NCI-H2081 (cell line): ENCODE measurements at places on chromosomes 4 and X.

- DNase-seq = no peak
Observed at GRCh38 chr4:151951671-151952050, 190.9 kb upstream of the GATB start.

DNA sequence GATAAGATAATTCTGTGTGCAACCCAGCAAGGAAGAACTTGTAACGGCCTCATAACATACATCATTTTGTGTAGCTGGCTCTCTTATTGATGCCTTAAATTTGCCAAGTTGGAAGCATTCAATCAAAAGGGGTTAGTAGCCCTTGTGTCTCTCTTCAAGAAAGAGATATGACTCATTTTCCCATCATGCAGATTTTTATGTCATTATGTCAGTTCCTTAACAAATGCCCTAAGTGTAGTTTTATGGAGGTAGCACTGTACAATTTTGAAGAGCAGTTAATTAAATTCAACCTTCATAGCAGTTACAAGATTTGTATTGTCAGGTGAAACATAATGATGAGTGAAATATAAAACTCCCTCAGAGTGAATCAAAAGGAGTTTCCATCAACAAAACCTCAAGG is 215.6 kb downstream of the GRIA3 start:
- no peak for DNase-seq

GRCh38 chr4:87913896-87914295 is 61.6 kb upstream of the SPP1 start:
- DNase-seq = no peak

GRCh38 chrX:65707151-65707550 is 39.7 kb downstream of the MSN start:
- DNase-seq = no peak

DNA sequence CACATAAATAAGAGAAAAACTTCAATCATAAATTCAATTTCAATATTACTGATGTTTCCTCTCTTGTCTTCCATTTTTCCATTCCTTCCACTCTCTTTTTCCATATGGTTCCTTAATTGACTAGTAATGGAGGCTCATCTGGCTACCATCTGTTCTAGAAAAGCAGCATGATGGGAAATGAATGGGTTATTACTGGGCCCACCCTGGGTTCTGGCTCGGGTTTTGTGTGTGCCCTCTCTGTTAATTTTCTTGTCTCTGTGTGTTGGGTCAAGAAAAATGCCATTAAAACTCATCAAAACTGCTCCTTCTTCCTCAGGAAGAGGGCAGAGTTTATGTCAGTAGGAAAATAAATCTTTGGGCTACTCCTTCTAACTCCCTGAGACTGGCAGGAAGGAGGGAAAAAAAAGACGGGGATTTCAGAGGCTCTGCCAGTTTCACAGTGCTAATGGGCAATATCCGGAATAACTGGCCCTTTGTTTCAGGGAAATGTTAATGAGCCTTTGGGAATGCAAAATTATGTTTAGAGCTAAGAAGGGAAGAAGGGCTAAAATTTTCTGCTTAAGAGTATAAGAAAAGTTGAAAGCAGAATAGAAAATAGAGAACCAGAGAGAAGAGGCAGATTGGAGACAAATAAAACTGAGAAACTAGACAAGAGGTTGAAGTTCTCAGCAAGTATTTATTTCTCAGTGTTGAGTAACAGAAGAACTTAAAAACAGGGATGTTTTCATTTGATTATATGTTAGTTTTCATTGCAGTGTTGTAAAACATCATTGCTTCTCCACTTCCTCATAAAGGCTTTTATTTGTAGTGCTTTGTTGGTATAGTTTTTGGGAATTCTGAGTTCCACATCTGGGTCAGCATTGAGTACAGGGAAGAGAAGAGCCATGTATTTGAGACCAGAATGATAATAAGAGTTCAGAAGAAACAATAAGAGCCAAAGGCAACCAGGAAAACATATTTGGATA is 19.7 kb downstream of the GABRB1 start:
- no peak for DNase-seq

DNA sequence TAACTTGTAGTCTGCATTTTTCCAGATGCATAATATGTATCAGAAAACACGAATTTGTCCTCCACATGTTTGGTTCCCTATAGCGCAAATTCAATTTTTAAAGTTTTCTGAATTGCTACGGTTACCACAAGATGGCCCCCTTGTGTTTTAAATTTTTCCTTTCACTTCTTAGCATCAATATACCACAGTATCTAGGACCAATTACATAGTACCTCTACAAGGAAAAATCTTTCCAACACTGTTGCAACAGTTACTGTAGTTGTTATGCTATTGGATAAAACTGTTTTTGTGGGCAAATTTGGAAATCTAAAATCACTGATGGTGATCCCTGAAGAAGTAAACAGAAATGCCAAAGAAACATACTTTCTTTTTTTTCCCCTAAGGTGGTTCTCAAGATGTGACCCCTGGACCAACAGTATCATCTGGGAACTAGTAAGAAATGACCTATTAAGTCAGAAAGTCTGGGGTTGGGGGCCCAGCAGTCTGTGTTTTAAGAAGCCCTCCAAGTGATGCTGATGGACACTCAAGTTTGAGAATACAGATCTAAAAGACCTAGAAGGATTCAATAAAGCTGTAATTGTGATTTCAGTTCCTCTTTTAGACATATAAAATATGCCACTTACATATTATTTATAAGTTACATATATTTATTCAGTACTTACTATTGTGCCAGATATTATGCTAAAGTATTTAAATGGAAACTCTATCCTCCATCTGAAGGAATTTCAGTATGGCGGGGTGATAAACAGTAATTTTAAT is 3.1 kb downstream of the ZGRF1 start:
- peak; percentile 35 for DNase-seq

DNA sequence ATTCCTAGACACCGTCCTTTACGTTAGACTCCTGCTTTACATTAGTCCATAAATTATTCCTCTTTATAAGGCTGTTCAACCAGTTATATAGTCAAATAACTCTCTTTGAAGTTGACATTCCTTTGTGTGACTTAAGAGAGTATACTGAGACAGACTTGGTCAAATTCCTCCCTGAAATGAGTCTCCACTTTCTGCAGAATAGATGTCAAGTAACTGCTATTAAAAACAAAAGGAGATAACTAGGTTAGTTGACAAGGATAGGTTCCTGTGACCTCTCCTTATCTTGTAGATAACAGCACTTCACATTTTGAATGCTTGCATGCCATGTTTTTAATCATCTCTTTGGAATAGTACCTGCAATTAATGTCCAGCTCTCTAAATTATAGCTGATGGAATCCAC is 5.7 kb downstream of the GUCY1A1 start:
- DNase-seq = no peak

DNA sequence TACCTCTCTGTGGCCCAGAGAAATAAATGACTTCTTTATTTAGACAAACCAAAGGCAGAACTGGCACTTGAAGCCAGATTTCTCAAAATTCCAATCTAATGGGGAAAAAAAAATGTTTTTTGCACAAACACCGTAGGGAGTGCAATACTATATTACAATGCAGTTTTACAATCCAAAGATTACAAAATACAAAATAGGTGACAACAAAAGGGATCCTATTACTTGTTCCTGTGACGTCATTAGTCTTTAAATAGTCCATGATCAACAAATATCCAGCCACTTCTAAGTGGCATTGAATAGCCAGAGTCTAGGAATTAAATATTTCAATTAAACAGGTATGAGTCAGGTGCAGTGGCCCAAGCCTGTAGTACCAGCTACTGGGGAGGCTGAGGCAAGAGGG is 3.0 kb upstream of the APBB2 start:
- no peak for DNase-seq

- DNase-seq = no peak
Observed at GRCh38 chr4:16413814-16414555, 187.7 kb upstream of the TAPT1 start.

DNA sequence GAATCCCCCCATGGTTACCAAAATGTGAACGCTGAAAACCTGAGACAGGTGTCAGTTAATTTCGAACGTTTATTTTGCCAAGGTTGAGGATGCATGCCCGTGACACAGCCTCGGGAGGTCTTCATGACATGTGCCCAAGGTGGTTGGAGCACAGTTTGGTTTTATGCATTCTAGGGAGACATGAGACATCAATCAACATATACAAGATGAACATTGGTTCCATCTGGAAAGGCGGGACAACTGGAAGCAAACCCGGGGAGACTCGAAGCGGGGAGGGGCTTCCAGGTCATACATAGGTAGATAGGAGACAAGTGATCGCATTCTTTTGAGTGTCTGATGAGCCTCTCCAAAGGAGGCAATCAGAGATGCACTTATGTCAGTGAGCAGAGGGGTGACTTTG is 11.0 kb upstream of the SH3BP2 start:
- DNase-seq = no peak

DNA sequence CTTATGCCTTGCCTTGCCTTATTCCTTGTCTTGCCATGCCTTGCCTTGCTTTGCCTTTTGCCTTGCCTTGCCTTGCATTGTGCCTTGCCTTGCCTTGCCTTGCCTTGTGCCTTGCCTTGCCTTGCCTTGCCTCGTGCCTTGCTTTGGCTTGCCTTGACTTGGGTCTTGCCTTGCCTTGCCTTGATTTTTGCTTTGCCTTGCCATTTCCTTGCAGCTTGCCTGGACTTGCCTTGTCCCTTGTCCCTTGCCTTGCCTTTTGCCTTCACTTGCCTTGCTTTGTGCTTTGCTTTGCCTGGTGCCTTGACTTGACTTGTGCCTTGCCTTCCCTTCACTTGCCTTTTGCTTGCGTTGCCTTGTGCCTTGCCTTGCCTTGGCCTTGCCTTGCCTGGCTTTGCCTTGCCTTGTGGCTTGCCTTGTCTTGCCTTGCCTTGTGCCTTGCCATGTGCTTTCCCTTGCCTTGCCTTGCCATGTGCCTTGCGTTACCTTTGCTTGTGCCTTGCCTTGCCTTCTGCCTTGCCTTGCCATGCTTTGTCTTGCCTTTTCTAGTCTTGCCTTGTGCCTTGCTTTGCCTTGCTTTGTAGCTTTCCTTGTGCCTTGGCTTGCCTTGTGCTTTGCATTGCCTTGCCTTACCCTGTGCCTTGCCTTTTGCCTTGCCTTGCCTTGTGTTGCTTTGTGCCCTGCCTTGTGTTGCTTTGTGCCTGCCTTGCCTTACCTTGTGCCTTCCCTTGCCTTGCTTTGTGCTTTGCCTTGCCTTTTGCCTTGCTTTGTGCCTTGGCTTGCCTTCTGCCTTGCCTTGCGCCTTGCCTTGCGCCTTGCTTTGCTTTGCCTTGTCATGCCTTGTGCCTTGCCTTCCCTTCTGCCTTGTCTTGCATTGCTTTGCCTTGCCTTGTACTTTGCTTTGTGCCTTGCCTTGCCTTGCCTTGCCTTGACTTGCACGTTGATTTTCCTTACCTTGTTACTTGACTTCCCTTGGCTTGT is 92.8 kb downstream of the TAB3 start:
- DNase-seq = no peak

- no peak for DNase-seq
Observed at GRCh38 chrX:73270753-73271152, 56.1 kb upstream of the NAP1L2 start.

GRCh38 chr4:103754844-103755243 is 35.1 kb upstream of the TACR3 start:
- DNase-seq = peak; percentile 35

DNA sequence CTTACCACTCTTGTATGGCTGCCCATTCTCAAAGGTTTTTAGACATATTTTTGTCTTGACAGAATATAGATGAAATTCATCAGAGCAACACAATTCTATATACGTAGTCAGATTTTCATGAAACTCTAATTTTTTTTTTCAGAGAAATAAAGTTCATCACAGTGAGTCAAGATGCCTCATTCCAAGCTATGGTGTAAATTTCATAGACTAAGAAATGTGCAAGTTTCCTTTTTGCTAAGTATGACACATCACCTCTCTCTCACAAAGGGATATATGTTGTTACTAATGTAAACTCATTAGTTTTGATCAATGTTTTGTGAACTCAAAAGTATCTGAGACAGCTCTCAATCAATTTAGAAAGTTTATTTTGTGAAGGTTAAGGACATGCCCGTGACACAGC is 60.4 kb upstream of the ATXN3L start:
- DNase-seq = no peak

GRCh38 chrX:83771664-83772063 is 89.3 kb upstream of the CYLC1 start:
- no peak for DNase-seq

DNA sequence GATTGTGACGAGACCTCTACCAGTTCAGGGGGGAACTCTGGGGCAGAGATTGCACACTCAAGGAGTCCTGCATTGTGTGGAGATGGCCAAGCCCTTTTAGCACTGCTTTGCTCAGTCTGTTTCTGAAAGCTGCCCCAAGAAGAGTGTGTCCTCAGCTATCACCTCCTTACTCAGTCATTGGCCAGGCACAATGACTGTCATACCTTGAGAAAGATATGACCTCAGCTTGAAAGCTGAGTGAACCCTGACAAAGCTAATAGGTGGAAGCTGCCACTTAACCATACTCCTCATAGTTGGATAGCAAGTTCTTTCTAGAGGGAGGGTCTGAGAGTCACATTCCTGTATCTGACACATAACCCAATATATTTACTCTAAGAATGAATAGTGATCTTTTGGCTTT is 37.8 kb upstream of the DIPK2B start:
- no peak for DNase-seq

DNA sequence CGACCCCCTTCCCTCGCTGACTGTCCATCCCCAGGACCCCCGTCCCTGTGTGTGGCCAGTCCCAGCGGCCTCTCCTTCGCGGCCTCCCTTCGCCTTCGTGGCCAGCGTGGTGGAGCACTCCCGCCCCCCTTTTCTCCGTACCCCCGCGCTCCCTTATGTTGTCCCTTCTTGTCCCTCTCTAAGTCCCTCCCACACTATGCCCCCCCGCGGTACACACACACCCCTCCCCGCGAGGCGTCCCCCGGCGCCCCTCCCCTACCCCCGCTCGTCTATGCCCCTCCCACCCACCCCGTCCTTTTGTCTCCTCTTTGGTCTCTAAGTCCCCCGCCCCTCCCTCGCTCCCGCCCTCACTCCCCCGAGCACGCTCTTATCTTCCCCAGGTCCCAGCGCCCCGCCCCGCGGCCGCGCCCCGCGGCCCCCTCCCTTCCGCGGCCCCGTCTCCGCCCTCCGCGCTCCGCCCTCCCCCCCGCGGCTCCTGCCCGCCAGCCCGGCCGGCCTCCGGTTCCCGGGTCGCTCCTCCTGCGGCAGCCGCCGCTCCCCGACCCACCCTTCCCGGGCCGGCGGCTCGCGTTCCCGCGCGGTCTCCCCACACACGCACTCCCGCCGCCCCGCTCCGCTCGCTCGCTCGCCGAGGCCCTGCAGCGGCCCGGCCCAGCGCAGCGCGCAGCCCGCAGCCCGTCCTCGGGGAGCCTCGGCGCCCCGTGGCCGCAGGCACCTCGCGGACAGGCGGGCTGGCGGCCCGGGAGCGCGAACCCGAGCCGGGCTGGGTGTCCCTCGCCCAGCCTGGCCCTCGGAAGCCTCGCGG is 26.3 kb downstream of the UTP14A start:
- DNase-seq = peak; percentile 67

- DNase-seq = no peak
Observed at GRCh38 chrX:16785247-16786138, 773 bp upstream of the TXLNG start.

DNA sequence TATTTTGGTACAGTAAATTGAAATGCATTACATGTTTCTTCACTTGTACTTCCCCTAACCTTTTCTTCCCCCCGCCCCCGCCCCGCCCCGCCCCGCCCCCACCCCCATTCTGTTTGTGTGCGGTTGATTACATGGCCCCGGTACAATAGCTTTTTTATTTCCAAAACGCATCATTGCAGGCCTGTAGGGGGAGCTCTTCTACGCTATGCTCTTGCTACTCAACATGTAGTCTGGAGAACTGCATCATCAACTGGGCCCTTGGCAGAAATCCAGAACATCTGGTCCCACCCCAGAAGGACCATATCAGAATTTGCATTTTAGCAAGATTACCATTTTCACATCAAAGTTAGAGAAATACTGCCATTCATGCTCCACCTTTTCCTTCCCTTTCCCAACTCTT is 333.3 kb upstream of the DDX53 start:
- DNase-seq = peak; percentile 10
